Right forelimb (tissue), 1 donor: ENCODE measurements at places on chromosomes 2 and 18.
A peak's percentile ranks its signal among the peaks of the same experiment; 100 is the strongest.

- DNase-seq, result no peak
Observed at GRCh38 chr2:238955648-238956531, 108.0 kb downstream of the TWIST2 start.

- DNase-seq, result peak; percentile 75
Observed at GRCh38 chr2:61537277-61537949, 743 bp downstream of the XPO1 start.

DNA sequence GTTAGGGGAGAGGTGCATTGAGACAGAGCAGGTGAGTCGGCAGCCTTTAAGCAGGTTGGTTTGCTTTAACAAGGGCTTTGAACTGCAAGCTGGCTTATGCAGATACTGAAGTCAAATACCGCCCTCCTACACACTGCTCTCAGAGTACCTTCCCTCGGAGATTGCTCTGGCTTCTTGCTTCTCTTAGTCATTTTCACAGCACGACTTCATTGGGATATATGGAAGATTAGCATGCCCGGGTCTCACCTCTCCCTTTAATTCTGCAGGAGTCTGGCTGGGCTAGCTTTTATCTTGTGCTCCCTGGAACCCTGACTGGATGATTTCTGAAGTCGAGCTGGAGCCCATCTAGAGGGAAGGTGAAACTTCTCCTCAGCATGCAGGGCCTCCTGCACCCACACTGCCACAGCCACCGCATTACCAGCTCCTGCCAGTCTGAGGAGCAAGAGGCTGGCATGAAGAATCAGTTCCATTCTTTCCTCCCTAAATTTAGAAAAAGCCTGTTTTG lies 395.5 kb upstream of the HNRNPA3 start:
- DNase-seq, result no peak

DNA sequence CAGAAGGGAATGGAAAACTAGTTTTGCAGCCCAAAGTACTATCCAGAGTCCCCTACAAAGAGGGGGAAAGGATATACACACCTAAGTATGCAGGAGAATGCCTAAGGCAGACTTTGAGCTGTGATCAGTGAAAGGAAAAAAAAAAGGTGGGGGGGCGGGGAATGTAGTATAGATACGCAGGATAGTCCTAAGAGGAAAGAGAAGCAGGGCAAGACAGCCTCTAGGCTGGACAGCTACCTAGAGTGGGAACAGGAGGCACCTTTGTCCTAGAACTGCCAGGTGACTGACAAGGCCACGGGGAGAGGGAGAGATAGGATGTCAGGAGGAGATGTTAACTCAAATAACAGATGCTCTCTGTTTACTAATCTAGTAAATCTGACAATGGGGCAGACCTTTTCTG lies 6.0 kb downstream of the REEP1 start:
- DNase-seq, result no peak

DNA sequence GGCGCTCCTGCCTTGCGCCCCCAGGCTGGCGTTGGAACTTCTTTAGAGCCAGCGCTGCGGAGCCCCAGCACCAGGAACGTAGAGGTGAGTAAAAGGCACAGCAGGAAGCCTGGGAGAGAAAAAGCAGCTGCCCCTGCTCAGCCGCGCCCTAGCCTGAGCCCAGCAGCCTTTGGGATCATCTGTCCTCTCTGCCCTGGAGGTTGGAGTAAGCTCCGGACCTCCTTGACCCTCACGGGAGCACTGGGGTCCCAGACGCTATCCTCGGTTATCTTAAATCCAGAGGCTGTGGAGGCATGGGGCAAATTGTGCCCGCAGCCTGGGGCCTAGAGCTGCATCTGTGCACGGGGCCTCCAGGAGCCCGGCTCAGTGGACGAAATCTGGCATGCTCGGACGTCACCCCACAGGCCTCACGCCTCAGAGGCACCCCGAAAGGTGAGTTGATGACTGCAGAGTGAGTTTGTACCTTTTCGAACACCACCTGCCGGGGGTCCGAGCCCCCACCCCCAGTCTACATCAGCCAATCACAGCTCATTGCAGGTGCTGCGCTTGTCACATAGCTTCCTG lies 1.6 kb upstream of the SLC66A2 start:
- DNase-seq, result peak; percentile 39

GRCh38 chr2:65782186-65782585 lies 349.8 kb upstream of the SPRED2 start:
- no peak for DNase-seq

DNA sequence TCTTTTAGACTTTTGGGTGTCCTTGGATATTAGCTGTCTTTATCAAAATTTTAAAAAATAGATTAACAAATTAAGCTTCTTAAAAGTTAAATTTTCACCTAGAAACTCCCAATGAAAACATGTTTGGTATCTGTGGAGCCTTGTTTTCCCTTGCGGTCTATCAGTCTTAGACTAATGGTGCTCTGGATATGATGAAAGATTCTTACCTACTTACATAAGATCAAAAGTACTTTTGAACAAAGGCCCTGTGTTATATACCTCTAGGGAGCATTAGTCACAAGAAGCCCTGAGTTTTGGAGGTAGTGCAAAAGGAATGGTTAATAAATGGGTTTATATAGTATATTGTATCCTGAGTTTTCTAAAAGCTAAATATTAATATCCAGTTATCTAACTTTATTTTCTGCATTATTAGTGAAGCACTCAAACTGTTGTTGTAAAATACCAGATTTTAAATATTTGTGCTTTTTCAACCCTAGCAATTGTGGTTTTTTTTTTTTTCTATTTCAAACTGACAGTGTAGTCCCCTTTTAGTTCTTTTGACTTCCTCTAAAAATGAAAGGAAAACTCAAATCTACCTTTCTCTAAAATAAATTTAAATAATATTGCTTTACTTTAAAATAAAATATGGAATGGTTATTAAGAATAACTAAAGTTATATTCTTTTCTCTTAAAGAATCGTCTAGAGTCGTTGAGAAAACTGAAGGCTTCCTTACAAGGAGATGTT lies 18.1 kb downstream of the NDC80 start:
- DNase-seq, result no peak

DNA sequence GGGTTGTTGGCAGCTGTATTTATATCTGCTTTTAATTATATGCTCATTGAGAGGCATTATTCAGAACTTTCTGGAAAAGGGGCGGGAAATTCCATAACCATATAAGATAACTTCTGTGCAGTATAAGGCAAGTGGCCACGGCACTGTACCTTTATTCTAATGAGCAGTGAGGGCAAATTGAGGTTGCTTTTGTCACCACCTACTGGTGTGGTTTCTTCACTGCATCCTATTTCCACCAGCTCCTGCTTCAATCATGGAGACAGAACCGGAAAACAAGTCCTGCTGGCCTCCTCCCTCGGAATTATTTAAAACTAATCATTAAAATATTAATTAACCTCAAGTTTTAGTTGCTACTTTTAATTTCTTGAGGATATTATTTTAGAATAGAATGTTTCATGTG lies 759.4 kb downstream of the CBLN2 start:
- DNase-seq, result no peak
